ENCODE measurements at places on chromosomes 7 and 10. TPM values are rescaled to one million over a fixed set of nuclear protein-coding genes. Genes with fewer than 3 reads are reported as not detected.

The ELFN1 gene
- 13.6 TPM for total RNA-seq

The GPER1 gene
- total RNA-seq, result 1.2 TPM

The CUZD1 gene
- total RNA-seq, result 0.74 TPM

The STEAP1 gene
- total RNA-seq, result 1.5 TPM

The MCM10 gene
- total RNA-seq, result 44.5 TPM

The ADAP1 gene
- total RNA-seq, result 0.30 TPM

The MEST gene
- total RNA-seq, result 364 TPM

The FBXO24 gene
- 1.2 TPM for total RNA-seq

The NSMCE4A gene
- 223 TPM for total RNA-seq

The FIGNL1 gene
- total RNA-seq, result 45.0 TPM

The ARID5B gene
- total RNA-seq, result 1.8 TPM

The OGDHL gene
- total RNA-seq, result 0.56 TPM

Measured in neural progenitor cell (in vitro differentiated cells).